Lower leg skin (tissue), 4 donors: ENCODE measurements at places on chromosomes 1 and 21.

- DNase-seq = no peak
Measured at GRCh38 chr21:36914244-36915013, 52.0 kb downstream of the HLCS start.

DNA sequence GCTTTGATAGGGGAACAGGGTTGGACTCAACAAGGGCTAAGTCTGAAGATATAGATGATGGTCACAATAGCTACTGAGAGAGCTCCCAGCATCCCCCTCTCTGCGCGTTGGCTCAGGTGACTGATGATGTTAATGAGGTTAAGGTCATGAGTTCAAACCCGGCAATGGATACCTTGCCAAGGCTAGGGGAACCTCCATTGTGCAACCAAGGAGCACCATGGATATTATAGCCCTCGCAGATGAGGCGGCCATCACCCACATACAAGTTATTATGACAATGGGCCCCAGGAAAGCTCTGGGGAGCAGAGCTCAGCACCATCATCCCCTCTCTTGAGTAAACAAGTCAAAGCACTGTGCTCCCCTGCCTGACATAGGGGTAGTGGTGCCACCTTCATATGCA, 8.2 kb downstream of the KCNA2 start:
- peak; percentile 29 for DNase-seq

DNA sequence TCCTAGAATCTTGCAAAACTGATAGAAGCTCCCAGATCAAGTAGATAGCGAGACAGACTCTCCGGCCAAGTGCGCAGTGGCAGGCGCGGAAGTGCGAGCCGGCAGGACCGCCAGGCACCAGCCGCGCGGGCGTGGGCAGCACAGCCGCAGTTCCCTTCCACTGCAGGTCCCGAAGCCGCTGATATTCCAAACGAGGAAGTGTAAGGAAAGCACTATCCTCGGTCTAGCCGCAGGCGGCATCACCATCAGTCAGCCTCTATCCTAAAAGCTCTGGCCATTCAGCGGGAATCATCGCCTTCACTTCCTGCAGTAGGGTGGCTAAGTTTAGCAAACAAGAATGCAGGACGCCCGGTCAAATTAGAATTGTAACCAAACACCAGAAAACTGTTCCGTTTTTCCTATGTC, 710 bp downstream of the GLRX2 start:
- DNase-seq = peak; percentile 89

GRCh38 chr1:221264848-221265247, 385.6 kb downstream of the HLX start:
- DNase-seq = no peak

GRCh38 chr1:157400766-157401165, 151.5 kb downstream of the FCRL5 start:
- DNase-seq = no peak

GRCh38 chr21:15749082-15749860, 19.5 kb downstream of the USP25 start:
- DNase-seq = no peak
